ENCODE measurements at places on chromosomes 4 and X. TPM values are rescaled to one million over a fixed set of nuclear protein-coding genes. Genes with fewer than 3 reads are reported as not detected.

DNA sequence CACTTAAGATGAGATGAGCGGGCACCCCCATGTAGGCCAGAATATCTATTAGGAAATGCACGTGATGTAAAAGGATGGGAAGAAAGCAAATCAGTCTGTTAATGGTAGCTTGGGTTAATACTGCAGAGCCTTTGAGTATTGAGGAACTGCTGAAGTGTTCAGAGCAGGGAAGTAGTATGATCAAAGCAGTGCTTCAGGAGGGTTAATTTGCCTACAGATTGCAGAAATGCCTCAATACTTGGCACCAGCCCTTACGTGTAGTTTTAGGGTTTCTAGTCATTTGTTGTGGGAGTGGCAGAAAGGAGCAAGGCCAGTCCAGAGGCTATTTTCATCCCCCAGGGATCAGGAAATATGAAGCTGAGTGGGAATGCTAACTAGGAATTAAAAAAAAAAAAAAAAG lies 19.7 kb downstream of the ZFX start:
- H3K27ac ChIP-seq: no peak overlapping the region
- H3K4me1 ChIP-seq: peaks cover 48% of the 10 kb centered on the region
- no peaks in the 10 kb centered on the region for H3K36me3 ChIP-seq
- no peak overlapping the region for H3K4me3 ChIP-seq

DNA sequence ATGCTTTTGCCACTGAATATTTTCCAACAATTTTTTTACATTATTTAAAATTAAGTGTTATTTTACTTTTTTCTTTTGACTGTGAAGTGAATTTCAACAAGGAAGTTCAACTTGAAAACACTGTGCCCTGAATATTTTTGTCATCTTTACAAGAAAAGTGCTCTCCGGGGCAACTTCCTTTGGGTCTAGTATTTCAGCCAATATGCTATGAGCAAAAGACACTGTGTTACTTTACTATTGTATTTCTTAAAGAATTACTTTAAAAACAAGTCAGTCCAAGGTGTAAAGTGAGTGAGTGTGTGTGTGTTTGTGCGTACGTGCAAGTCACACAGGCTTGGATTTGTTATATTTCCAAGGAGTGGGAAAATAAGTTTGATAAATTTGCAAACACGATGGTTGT lies 7.6 kb upstream of the USP53 start:
- H3K36me3 ChIP-seq: no peaks in the 10 kb centered on the region
- H3K27ac ChIP-seq: no peak overlapping the region
- no peaks in the 10 kb centered on the region for H3K27me3 ChIP-seq
- H3K4me3 ChIP-seq: no peak overlapping the region

- H3K27me3 ChIP-seq: peaks cover 16% of the 10 kb centered on the region
- peak overlapping the region; percentile 92 for H3K27ac ChIP-seq
- peak; percentile 94 for DNase-seq
- H3K4me1 ChIP-seq: peaks cover 13% of the 10 kb centered on the region
Observed at GRCh38 chr4:11428899-11429698, 405 bp upstream of the HS3ST1 start.

- DNase-seq: peak; percentile 79
- peak overlapping the region; percentile 45 for H3K27ac ChIP-seq
- H3K4me1 ChIP-seq: no peaks in the 10 kb centered on the region
- no peaks in the 10 kb centered on the region for H3K36me3 ChIP-seq
Observed at GRCh38 chr4:87375719-87376291, 15.2 kb downstream of the HSD17B11 start.

DNA sequence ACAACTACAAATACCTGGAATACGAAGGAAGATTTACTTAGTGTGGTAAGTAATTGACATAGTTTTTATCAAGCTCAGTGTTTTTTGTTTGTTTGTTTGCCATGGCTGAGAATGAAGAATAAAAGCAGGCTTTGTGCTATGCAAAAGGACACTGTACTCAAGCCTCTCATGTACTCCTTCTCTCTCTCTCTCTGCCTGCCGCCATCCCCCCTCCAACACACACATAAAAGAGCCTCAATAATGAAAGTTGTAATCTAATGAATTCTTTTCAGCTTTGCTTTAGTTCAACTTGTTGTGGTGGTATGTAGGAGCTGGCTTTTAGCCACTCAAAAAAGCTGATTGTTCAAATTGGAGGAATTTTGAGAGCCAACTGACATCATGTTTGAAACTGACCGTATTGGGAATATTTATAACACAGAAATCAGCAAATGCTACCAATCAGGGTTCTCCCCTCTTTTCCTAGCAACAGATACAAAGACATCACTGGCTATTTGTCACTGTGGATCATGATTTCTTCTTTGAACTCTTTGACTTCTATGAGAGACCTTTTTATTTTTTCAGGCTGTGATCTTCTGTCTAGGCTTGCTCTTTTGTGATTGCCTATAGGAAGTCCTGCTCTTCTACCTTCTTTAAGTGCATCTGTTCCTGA lies 1148.8 kb downstream of the RAPGEF2 start:
- H3K27ac ChIP-seq: no peak overlapping the region
- no peak for DNase-seq
- no peaks in the 10 kb centered on the region for H3K36me3 ChIP-seq
- no peak overlapping the region for H3K4me3 ChIP-seq
- no peaks in the 10 kb centered on the region for H3K4me1 ChIP-seq

GRCh38 chr4:89625599-89626293 lies 211.2 kb downstream of the SNCA start:
- H3K4me1 ChIP-seq: no peaks in the 10 kb centered on the region
- no peak overlapping the region for H3K4me3 ChIP-seq
- H3K27ac ChIP-seq: no peak overlapping the region
- no peaks in the 10 kb centered on the region for H3K36me3 ChIP-seq

REPS2 gene
- 3.4 TPM for polyA plus RNA-seq

All from hepatocyte (in vitro differentiated cells).